ENCODE measurements at places on chromosomes 11 and 22. TPM values are rescaled to one million over a fixed set of nuclear protein-coding genes. Genes with fewer than 3 reads are reported as not detected.

The KRTAP5-11 gene
- not detected for total RNA-seq

The OR4A16 gene
- total RNA-seq = not detected

The PGR gene
- not detected for total RNA-seq

The SAA4 gene
- total RNA-seq = not detected

The PDGFB gene
- total RNA-seq = 8.9 TPM
